RPMI8226 (cell line): ENCODE measurements at places on chromosomes 7 and 10.

- no peak for DNase-seq
Observed at GRCh38 chr7:122369756-122370155, 65.2 kb upstream of the FEZF1 start.

GRCh38 chr10:119309423-119309770 is 102.0 kb downstream of the GRK5 start:
- no peak for DNase-seq

GRCh38 chr10:112502536-112502935 is 55.5 kb downstream of the VTI1A start:
- no peak for DNase-seq

GRCh38 chr7:33494474-33494873 is 365.1 kb downstream of the BBS9 start:
- DNase-seq, result no peak
